ENCODE measurements at places on chromosomes 3 and 15.

DNA sequence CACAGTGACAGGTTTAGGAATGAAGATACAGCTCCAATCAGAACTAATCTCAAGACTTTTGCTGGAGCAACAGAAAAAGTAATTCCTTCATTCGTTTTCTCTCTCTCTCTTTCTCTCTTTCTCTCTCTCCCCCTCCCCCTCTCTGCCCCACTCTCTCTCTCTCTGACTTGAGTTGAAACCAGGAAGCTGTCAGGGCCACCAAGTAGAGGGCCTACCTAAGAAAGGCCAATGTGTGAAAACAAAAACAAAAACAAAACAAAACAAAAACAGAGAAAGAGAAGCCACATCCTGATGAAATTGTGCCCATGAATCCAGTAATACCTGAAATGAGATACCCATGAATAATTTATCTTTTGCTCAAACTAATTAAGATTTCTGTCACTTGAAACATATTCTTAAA lies 72.9 kb downstream of the ATP8B4 start:
- peaks cover 14% of the 10 kb centered on the region for H3K27me3 ChIP-seq
- H3K36me3 ChIP-seq: no peaks in the 10 kb centered on the region
- no peak overlapping the region for H3K27ac ChIP-seq
- DNase-seq: no peak

DNA sequence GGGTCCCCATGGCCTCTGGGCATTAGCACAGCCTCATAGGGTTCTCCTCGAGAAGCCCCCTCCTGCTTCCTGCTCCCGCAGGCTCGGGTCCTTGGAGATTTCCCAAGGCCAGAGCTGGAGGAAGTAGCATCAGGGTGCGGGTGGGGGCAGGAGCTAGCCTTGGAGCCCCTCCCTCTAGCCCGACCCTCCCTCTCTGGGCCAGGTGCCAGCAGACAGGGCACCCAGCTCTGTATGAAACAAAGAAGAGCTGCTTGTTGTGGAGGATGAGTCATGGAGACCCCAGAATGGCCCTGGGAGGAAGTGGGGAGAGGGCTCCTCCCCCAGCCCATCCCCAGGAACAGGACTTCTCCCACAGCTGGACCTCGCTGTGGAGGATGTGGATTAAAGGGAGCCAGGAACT lies 29.2 kb downstream of the EPHB3 start:
- no peaks in the 10 kb centered on the region for H3K27me3 ChIP-seq
- no peaks in the 10 kb centered on the region for H3K36me3 ChIP-seq
- DNase-seq: peak; percentile 81

GRCh38 chr3:99954914-99955644 lies 137.4 kb downstream of the CMSS1 start:
- no peak overlapping the region for H3K27ac ChIP-seq
- H3K27me3 ChIP-seq: no peaks in the 10 kb centered on the region
- DNase-seq: no peak
- no peak overlapping the region for H3K4me3 ChIP-seq
- H3K36me3 ChIP-seq: no peaks in the 10 kb centered on the region
- H3K4me1 ChIP-seq: peaks cover 17% of the 10 kb centered on the region

GRCh38 chr15:97909291-97909891 lies 51.1 kb upstream of the ARRDC4 start:
- no peak overlapping the region for H3K27ac ChIP-seq
- H3K4me1 ChIP-seq: peaks cover 2% of the 10 kb centered on the region
- no peaks in the 10 kb centered on the region for H3K36me3 ChIP-seq
- peaks cover 28% of the 10 kb centered on the region for H3K27me3 ChIP-seq
- no peak overlapping the region for H3K4me3 ChIP-seq
- no peak for DNase-seq

GRCh38 chr15:58477170-58477569 lies 45.4 kb downstream of the LIPC start:
- peak overlapping the region; percentile 20 for H3K27ac ChIP-seq
- no peak for DNase-seq
- H3K4me3 ChIP-seq: no peak overlapping the region
- H3K27me3 ChIP-seq: no peaks in the 10 kb centered on the region
- no peaks in the 10 kb centered on the region for H3K36me3 ChIP-seq

DNA sequence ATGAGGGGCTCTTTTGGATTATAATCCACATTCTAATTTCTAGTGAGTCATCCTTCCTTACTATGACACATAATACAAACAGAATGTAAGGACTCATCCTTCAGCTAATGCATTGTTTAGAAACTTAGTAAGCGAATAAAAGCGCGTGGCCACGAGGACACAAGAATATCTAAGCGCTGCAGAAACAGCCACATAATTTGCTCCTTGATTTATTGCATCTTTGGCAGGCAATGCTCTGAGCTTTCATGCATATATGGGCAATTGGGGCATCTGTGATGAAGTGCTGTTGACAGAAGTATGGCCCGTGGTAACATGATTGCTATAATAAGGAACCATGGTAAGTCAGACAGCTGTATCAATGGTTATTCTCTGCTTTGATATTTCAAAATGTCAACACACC lies 191.3 kb upstream of the ZNF385D start:
- no peak overlapping the region for H3K4me3 ChIP-seq
- no peak for DNase-seq
- H3K27ac ChIP-seq: no peak overlapping the region
- no peaks in the 10 kb centered on the region for H3K27me3 ChIP-seq
- H3K36me3 ChIP-seq: no peaks in the 10 kb centered on the region
- peaks cover 24% of the 10 kb centered on the region for H3K4me1 ChIP-seq

DNA sequence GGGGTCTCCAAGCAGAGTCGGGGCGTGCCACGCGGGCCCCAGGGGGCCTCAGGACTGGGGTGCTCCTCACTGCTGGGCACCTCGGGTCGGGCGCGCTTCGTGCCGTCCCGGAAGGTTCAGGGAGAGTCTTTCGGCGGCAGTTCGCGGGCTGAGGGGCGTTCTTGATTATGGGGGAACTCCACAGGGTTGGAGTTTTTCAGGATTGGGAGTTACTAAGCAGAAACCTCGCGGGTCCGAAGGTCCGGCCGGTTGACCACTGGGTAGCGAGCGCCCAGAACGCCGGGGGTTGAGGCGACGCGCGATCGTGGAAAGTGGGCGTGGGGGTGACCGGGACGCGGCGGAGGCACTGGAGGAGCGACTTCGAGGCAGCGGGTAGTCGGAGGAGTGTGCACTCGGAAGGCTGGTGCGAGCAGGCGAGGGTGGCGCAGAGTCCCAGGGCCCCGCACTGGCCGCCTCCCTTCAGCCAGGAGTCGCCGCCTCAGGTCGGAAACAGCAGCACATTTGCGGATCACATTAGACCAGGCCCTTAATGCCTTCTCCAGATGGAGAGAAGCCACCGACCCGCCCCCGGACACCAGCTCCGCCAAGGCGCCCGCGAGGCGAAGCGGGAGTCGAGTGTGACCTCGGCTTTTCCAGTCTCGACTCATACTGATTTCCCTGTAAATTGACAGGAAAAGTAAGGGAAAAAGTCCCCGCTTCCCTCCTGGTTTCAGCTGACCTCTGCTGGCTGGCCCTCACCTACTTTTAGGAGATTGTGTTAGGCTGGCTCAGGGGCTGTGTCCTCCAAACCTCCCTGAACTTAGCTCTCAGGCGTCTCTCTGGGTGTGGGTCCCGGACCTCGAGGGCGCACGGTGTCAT lies 685 bp downstream of the ADAMTSL3 start:
- DNase-seq: no peak
- peaks cover 34% of the 10 kb centered on the region for H3K27me3 ChIP-seq
- H3K36me3 ChIP-seq: no peaks in the 10 kb centered on the region
- H3K4me1 ChIP-seq: no peaks in the 10 kb centered on the region
- H3K4me3 ChIP-seq: no peak overlapping the region

- H3K36me3 ChIP-seq: peaks cover 32% of the 10 kb centered on the region
- H3K27ac ChIP-seq: no peak overlapping the region
- peaks cover 2% of the 10 kb centered on the region for H3K4me1 ChIP-seq
- DNase-seq: no peak
These were observed 82.6 kb upstream of the CSPG5 start for GRCh38 chr3:47661121-47661752.

- no peaks in the 10 kb centered on the region for H3K36me3 ChIP-seq
- DNase-seq: no peak
- peaks cover 23% of the 10 kb centered on the region for H3K27me3 ChIP-seq
- H3K4me1 ChIP-seq: no peaks in the 10 kb centered on the region
These were observed 429 bp downstream of the CPN2 start for GRCh38 chr3:194350726-194351071.

GRCh38 chr3:140397847-140398246 lies 280.0 kb upstream of the TRIM42 start:
- H3K27me3 ChIP-seq: no peaks in the 10 kb centered on the region
- no peak overlapping the region for H3K27ac ChIP-seq
- H3K36me3 ChIP-seq: no peaks in the 10 kb centered on the region
- peaks cover 24% of the 10 kb centered on the region for H3K4me1 ChIP-seq
- DNase-seq: no peak
- no peak overlapping the region for H3K4me3 ChIP-seq

GRCh38 chr15:48049736-48050135 lies 71.1 kb upstream of the SLC24A5 start:
- H3K4me3 ChIP-seq: no peak overlapping the region
- DNase-seq: no peak
- peaks cover 34% of the 10 kb centered on the region for H3K27me3 ChIP-seq
- no peaks in the 10 kb centered on the region for H3K36me3 ChIP-seq
- no peak overlapping the region for H3K27ac ChIP-seq

GRCh38 chr15:100930306-100930848 lies 11.2 kb downstream of the LRRK1 start:
- DNase-seq: peak; percentile 62
- no peaks in the 10 kb centered on the region for H3K27me3 ChIP-seq
- H3K27ac ChIP-seq: no peak overlapping the region
- no peak overlapping the region for H3K4me3 ChIP-seq

DNA sequence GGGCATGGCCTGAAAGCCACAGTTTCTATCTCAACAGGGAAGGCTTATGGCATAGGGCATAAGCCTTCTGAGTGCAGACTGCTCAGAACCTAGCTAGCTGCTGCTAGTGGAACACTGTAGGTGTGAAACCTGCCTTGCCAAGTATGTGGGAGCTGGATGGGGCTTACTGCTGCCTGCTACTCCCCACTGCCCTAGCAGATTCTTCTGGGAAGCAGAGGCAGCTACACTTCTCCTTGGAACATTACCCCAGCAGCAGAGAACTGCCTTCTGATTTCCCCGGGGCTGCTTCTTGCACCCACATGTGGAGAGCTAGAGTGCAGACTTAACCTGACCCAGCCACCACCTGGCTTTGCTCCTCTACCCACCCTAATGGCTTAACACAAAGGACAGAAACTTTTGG lies 215.7 kb downstream of the POLQ start:
- no peak overlapping the region for H3K4me3 ChIP-seq
- no peaks in the 10 kb centered on the region for H3K4me1 ChIP-seq
- H3K36me3 ChIP-seq: no peaks in the 10 kb centered on the region
- peaks cover 6% of the 10 kb centered on the region for H3K27me3 ChIP-seq
- no peak overlapping the region for H3K27ac ChIP-seq
- no peak for DNase-seq

- no peaks in the 10 kb centered on the region for H3K27me3 ChIP-seq
- DNase-seq: no peak
- H3K4me3 ChIP-seq: no peak overlapping the region
- H3K4me1 ChIP-seq: peaks cover 14% of the 10 kb centered on the region
- peaks cover 30% of the 10 kb centered on the region for H3K36me3 ChIP-seq
- no peak overlapping the region for H3K27ac ChIP-seq
These were observed 22.0 kb downstream of the CNOT10 start for GRCh38 chr3:32707026-32707370.

- no peak overlapping the region for H3K27ac ChIP-seq
- no peak overlapping the region for H3K4me3 ChIP-seq
- DNase-seq: no peak
- no peaks in the 10 kb centered on the region for H3K27me3 ChIP-seq
- H3K36me3 ChIP-seq: peaks cover 28% of the 10 kb centered on the region
These were observed 116.4 kb downstream of the OXNAD1 start for GRCh38 chr3:16381426-16381825.

GRCh38 chr3:184240384-184241140 lies 8.2 kb downstream of the ALG3 start:
- H3K4me3 ChIP-seq: no peak overlapping the region
- H3K27ac ChIP-seq: no peak overlapping the region
- H3K27me3 ChIP-seq: no peaks in the 10 kb centered on the region
- no peak for DNase-seq
- H3K4me1 ChIP-seq: no peaks in the 10 kb centered on the region
- peaks cover 21% of the 10 kb centered on the region for H3K36me3 ChIP-seq

DNA sequence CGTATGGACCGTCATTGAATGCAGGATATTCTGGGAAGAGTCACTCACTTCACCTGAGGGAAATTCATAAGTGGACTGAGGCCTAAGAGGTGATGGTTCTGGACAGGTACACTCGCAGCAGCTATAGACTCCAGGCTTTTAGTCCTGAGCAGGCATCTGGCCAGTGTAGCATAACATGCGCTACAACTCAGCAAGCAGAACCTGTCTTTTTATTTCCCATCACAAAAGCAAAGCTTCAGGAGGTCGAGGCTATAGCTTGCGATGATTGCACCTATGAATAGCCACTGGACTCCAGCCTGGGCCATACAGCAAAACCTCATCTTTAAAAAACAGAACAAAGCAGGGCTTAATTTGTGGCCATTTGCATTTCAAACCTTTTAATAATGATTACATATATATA lies 185.8 kb downstream of the KCNH8 start:
- DNase-seq: no peak
- no peaks in the 10 kb centered on the region for H3K4me1 ChIP-seq
- H3K27ac ChIP-seq: no peak overlapping the region
- no peaks in the 10 kb centered on the region for H3K36me3 ChIP-seq
- no peak overlapping the region for H3K4me3 ChIP-seq

GRCh38 chr3:95399585-95399984 lies 1336.7 kb downstream of the NSUN3 start:
- no peaks in the 10 kb centered on the region for H3K27me3 ChIP-seq
- DNase-seq: no peak
- no peaks in the 10 kb centered on the region for H3K4me1 ChIP-seq
- H3K36me3 ChIP-seq: no peaks in the 10 kb centered on the region
- no peak overlapping the region for H3K4me3 ChIP-seq

DNA sequence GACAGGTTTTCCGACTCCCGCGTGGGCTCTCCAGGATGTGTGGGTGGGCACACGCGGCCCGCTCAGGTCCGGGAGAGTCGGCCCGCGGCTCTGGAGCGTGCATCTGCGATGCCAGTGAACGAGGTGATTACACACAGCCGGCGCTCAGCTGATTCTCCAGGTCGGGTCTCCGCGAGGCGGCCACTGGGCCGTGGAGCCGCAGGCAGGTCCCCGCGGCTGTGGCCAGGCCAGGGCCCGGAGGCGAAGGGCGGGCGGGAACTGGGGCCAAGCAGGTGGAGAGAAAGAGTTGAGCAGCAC lies 13.2 kb downstream of the PAK6 start:
- H3K36me3 ChIP-seq: no peaks in the 10 kb centered on the region
- peaks cover 7% of the 10 kb centered on the region for H3K4me1 ChIP-seq
- H3K27ac ChIP-seq: no peak overlapping the region
- H3K4me3 ChIP-seq: no peak overlapping the region
- no peak for DNase-seq
- H3K27me3 ChIP-seq: peaks cover 15% of the 10 kb centered on the region

Data from osteocyte (in vitro differentiated cells).